ENCODE measurements at places on chromosomes 4 and X. TPM values are rescaled to one million over a fixed set of nuclear protein-coding genes. Genes with fewer than 3 reads are reported as not detected.

The NDP gene
- total RNA-seq = 0.28 TPM

The HSFX3 gene
- not detected for total RNA-seq

The ESX1 gene
- not detected for total RNA-seq

The PAGE1 gene
- total RNA-seq = not detected

The PNMA6A gene
- 4.5 TPM for total RNA-seq

The GRIA2 gene
- total RNA-seq = not detected

The TMPRSS11A gene
- total RNA-seq = not detected

The HMGN5 gene
- total RNA-seq = 22.5 TPM

The SMAD1 gene
- total RNA-seq = 14.1 TPM

The NUDT10 gene
- total RNA-seq = 17.7 TPM

The PAGE2B gene
- total RNA-seq = 0.92 TPM

The CXCR3 gene
- not detected for total RNA-seq

The WNK3 gene
- total RNA-seq = 24.3 TPM

The AVPR2 gene
- not detected for total RNA-seq

The CXorf65 gene
- not detected for total RNA-seq

The POU3F4 gene
- total RNA-seq = 3.6 TPM

The HELT gene
- total RNA-seq = 0.28 TPM

The NAA11 gene
- not detected for total RNA-seq

The CT47B1 gene
- total RNA-seq = not detected

The WAS gene
- total RNA-seq = 0.79 TPM

The SMIM10L2A gene
- 4.7 TPM for total RNA-seq

The PRR32 gene
- not detected for total RNA-seq

The SLC25A4 gene
- 44.6 TPM for total RNA-seq

The ADH1B gene
- 1.0 TPM for total RNA-seq

The TAB3 gene
- total RNA-seq = 12.0 TPM

The GPR34 gene
- total RNA-seq = not detected

The PABPC1L2A gene
- 0.83 TPM for total RNA-seq

The ARMCX6 gene
- 28.4 TPM for total RNA-seq

The RTL5 gene
- total RNA-seq = 1.0 TPM

The KIF4A gene
- 34.9 TPM for total RNA-seq

The CCDC120 gene
- 13.0 TPM for total RNA-seq

The NUDT9 gene
- total RNA-seq = 33.3 TPM

The SPANXA2 gene
- not detected for total RNA-seq

The DUX4 gene
- not detected for total RNA-seq

The NWD2 gene
- total RNA-seq = not detected

The CWH43 gene
- total RNA-seq = not detected

The AFAP1 gene
- 23.6 TPM for total RNA-seq

The MAGEA12 gene
- total RNA-seq = 0.57 TPM

The ARHGEF6 gene
- total RNA-seq = 5.6 TPM

The SOWAHD gene
- total RNA-seq = 3.6 TPM

The MAGEA9B gene
- 0.35 TPM for total RNA-seq

The CNGA1 gene
- 1.1 TPM for total RNA-seq

The CACNA1F gene
- 2.7 TPM for total RNA-seq

The GATA1 gene
- 0.26 TPM for total RNA-seq

The PNMA6F gene
- 0.13 TPM for total RNA-seq

The EDA2R gene
- 11.9 TPM for total RNA-seq

The SAGE1 gene
- not detected for total RNA-seq
